Stimulated activated CD4-positive, alpha-beta T cell treated with anti-CD3 and anti-CD28 coated beads, Interleukin-15, amount 100 ng/mL, for 1 hour (primary cell): ENCODE measurements at places on chromosomes 6 and 20.

DNA sequence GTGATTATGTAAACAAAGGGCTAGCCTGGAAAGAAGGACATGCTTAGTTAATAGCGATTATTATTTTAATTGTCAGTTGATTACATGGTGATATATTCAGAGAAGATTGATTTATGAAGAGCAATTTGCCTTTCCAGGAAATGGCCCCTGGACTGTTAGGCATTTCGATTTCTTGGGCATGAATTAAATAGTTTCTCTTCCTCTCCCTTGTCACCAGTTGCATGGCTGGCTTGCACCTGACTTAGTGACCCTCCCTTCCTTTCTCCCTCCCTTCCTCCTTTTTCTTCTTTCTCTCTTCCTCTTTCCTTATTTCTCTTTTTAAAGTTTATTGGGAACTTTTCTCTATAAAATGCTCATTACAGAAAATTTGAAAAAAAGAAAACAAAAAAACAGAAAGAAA is 235.4 kb downstream of the CDC5L start:
- DNase-seq: no peak

DNA sequence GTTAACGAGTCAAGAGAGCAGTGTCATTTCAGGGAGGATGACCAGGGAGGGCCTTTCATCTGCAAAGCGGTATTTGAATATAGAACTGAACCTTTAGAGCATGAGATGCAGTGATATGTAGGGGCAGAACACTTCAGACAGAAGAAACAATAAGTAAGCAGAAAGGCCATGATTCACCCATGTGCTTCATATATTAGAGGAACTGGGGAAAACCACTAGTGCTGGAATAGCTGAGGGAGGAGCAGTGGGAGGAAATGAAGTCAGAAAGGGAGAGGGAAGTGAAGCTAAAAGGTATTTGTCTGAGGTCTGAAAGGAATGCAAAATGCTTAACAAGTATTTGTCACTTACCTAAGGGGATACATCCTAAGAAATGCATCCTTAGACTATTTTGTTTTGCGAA is 391.2 kb downstream of the ADGRB3 start:
- no peak for DNase-seq

GRCh38 chr6:157569543-157569942 is 188.6 kb downstream of the ZDHHC14 start:
- DNase-seq: no peak

DNA sequence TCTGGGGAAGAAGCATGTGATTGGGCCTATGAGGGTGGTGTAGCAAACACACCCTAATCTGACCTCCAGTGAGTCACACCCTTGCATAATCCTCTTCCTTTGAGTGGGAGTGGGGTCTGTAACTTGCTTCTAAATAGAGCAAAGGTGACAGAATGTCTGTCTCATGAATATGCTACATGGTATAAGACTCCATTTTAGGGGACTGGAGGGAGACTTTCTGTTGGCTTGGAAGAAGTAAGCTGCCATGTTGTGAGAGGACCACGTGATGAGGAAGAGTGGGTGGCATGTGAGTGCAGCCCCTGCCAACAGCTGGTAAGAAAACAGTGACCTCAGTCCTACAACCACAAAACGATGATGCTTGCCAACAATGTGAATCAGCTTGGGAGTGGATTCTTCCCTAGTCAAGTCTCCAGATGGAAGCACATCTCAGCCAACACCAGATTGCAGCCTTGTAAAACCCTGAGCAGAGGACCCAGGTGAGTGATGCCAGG is 3.7 kb downstream of the AK9 start:
- no peak for DNase-seq

GRCh38 chr20:17873410-17874270 is 95.0 kb downstream of the SNX5 start:
- no peak for DNase-seq

DNA sequence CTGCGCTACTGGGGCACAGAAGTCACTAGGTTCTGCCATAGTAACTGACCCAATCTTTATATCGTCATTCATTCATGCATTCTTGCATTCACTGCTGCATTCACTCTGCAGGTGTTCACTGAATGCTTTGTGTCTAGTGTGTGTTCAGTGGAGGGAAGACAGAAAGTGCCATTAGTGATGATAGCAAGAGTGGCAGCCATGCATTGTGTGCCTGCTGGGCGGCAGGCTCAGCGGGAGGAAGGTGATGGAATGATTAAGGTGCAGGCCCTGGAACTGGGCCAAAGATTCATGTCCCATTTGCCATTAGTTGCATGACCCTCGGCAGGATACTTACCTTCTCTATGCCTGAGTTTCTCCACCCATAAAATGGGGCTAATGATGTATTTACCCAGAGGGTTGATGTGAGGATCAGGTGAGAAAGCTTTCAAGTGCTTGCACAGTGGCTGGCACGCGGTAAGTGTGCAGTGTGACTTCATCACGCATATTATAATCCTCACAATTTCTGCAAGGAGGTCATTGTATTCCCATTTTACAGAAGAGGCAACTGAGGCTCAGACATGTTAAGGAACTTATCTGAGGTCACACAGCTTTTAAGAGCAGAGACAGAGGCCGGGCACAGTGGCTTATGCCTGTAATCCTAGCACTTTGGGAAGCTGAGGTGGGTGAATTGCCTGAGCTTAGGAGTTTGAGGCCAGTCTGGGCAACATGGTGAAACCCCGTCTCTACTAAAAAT is 40.1 kb downstream of the ITPR3 start:
- DNase-seq: no peak

DNA sequence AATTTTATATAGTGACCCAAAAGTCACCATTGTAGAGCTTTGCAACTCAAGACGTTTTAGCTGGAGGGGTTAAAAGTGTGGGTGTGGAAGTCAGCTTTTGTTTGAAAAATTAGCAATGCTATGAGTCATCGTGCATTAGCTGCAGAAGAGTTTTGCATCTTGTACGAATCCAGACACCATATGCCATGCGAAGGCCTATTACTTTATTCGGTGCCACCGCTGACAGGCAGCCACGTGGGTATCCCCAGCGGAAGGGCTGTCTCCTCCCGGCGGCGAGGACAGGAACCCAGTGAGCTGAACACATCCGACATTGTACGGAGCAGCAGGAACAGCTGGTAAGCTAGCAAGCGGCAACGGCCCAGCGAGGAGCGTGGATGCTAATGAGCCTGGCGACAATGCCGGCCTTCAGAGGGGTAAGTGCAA is 84.4 kb downstream of the INSM1 start:
- DNase-seq: peak; percentile 38

- DNase-seq: no peak
These were observed 568 bp downstream of the CCDC170 start for GRCh38 chr6:151494235-151494935.

DNA sequence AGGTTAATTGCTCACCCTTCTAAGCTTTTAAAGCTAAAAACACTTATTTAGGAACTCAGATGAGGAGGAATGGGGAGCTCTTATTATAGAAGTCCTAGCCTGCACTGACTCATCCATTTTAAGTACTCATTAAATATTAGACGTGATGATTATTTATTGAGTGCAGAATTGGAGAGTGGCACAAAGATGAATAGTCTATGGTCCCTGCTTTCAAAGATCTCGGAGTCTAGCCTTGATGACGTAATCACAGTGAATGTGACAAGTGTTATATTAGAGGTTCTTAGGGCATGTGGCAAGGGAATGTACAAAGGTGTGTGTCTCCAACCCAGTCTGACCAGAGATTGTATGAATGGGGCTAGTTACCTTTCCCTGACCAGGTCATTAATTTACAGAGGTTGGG is 68.7 kb upstream of the CD83 start:
- no peak for DNase-seq

DNA sequence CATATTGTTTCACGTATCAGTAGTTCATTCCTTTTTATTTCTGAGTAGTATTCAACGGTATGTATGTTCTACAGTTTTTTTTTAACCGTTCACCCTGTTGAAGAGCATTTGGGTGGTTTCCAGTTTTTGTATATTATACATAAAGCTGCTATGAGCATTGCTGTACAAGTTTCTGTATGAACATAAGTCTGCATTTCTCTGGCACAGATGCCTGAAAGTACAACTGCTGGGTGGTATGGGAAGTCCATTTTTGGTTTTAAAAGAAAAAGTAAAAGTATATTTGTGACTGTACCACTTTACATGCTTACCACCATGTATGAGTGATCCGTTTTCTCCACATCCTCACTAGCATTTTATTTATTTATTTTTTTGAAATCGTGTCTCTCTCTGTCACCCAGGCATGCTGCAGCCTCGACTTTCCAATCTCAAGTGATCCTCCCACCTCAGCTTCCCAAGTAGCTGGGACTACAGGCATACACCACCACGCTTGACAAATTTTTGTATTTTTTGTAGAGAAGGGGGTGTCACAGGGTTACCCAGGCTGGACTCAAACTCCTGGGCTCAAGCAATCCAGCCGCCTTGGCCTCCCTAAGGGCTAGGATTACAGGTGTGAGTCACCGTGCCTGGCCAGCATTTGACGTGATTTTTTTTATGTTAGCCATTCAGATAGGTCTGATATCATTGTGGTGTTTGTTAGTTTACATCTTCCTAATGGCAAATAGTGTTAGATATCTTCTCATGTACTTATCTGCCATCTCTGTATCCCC is 11.0 kb upstream of the SIM1 start:
- no peak for DNase-seq

DNA sequence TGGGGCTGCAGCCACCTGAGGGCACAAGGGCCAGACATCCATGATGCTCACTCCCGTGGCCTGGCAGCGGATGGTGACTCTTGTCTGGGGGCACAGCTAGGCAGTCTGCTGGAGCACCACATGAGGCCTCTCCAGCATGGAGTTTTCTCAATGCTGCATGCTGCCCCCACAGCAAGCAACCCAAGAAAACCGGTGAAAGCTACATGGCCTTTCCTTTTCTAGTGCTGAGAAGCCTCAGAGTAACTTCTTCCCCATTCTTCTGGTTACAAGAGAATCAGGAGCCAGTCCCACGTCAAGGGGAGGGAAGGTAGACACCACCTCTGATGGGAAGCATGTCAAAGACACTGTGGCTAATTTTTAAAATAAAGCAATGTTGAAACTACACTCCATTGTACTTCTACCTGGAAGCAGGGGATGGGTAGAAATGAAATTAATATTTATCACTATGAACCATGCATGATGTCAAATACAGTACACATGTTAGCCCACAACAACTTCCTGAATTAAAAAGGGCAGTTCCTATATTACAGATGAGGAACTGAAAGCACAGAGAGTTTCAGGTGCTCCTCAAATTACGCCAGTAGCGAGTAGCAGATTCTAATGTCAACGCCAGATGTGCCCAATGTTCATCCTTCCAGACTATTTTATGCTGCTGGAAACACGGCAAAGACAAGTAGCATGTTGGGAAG is 101.5 kb downstream of the LAMP5 start:
- no peak for DNase-seq

- DNase-seq: no peak
These were observed 16.9 kb downstream of the TBPL1 start for GRCh38 chr6:133969921-133970295.

- peak; percentile 21 for DNase-seq
These were observed 39.4 kb downstream of the KIAA1755 start for GRCh38 chr20:38221119-38221589.

GRCh38 chr20:61502433-61502832 is 250.4 kb downstream of the CDH4 start:
- DNase-seq: no peak

GRCh38 chr6:18044108-18044783 is 56.8 kb upstream of the KIF13A start:
- DNase-seq: no peak

GRCh38 chr20:51680067-51680749 is 88.0 kb downstream of the ATP9A start:
- DNase-seq: no peak

- DNase-seq: no peak
These were observed 13.4 kb downstream of the SLX4IP start for GRCh38 chr20:10448270-10449156.

DNA sequence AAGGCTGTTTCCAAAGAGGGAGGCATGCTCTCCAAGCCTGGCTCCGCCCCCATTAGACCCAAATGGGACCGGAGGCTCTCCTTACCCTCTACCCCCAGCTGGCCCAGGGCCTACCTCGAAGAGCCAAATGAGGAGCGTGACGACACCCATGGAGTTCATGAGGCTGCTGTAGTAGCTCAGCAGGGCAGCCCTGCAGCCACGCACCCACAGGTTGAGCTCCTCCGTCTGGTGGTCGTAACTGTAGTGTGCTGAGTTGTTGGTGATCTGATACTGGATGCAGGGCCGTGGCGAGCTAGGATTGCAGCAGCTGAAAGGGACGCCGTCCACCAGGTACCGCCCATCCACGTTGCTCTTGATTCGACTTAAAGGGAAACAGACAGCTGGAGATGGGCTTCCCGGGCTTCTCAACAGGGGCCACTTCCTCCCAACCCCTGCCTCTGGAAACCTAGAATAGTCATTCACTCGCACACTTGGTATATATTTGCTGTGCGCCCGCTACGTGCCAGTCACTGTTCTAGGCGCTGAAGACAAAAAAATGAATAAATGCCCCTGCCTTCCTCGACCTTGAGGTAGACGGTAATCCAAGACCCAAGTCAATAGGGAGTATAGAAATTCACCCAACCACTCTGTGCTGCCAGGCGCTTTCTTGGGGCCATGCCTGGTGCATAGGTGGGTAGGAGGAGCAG is 18.0 kb downstream of the PRPH2 start:
- no peak for DNase-seq

- no peak for DNase-seq
These were observed 53.8 kb upstream of the PDE10A start for GRCh38 chr6:165716886-165717285.

DNA sequence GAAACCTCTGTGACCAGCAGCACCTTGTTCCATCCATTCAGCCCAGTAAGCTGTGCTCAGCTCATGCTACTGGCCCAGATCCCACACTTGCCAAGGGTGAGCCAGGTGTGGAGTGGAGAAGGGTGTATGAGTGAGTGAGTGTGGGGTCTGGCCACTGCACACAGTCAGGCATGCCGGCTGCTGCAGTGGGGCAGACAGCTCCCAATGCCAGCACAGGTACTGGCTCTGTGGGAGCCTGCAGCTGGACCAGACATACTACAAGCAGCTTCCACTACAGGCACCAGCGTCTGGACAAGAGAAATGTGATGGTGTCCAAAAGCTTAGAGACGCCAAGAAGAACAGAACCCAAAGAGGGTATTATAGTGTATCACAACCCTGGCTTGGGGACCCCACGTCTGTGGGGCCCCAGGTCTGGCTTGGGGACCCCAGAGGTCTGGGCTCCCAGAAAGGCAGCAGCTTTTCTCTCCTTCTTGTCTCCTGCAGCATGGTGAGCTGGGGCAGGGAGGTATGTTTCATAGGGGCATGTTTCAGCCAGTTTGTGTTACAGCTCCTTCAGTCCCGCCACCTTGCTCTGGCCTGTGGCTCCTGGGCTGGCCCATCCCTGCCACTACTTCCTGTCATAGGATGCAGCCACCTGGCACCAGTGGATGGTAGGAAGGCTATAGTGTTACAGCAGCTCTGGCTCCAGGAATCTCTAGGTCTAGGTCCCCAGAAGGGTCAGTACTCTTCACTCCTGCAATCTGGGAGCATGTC is 152.4 kb upstream of the HSF2 start:
- DNase-seq: no peak

- DNase-seq: no peak
These were observed 117.5 kb upstream of the COL21A1 start for GRCh38 chr6:56364827-56365339.
